D721Med (cell line): ENCODE measurements at places on chromosomes 5 and 9.

GRCh38 chr9:6893350-6894131 is 135.8 kb downstream of the KDM4C start:
- DNase-seq, result no peak

- no peak for DNase-seq
Observed at GRCh38 chr9:69649566-69650250, 22.5 kb downstream of the APBA1 start.

DNA sequence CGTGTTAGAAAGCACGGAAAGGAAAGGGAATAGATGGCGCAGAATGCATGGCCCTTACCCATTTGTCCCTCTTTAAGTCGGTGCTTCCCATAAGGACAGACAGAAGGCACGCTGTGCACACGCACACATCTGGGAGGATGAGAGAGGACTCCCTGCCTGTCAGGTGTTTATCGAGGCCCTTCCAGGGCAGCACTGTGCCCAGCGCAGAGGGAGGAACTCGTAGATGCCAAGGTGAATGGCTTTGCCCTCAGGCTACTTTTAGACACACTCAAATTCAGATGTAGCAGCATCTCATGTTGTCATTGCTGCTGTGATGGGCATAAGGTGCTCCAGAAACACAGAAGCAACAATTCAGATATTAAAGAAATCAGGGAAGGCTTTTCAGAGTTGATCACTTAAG is 70.2 kb upstream of the CTSL start:
- DNase-seq, result no peak

GRCh38 chr9:7984692-7985091 is 185.1 kb upstream of the DMAC1 start:
- DNase-seq, result no peak

DNA sequence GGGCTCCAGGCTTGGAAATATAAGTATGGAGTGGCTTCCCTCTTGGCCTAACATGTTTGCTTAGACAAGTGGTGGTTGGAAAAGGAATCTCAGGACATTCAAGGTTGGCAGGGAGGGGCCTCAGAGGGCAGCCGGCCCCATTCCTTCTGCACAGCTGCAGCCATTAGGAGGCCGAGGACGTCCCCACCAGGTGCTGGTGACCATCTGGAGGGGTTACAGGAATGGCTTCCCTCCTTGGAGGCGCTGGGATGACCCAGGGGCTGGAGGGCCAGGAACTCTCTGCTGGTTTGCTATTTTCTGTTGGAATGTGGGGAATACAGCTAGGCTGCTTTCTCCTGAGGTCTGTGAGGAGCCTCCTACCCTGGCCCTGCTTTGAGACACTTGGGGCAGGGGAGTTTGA is 18.5 kb downstream of the STC2 start:
- DNase-seq, result no peak

GRCh38 chr5:93603078-93603792 is 20.2 kb downstream of the NR2F1 start:
- DNase-seq, result no peak

DNA sequence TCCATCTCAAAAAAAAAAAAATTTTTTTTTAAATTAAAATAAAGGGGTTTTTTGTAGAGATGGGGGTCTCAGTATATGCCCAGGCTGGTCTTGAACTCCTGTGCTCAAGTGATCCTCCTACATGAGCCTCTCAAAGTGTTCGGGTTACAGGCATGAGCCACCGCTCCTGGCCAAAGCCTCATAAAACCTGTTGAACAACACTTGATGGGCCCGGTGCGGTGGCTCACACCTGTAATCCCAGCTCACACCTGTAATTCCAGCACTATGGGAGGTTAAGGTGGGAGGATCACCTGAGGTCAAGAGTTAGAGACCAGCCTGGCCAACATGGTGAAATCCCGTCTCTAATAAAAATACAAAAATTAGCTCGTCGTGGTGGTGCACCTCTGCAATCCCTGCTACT is 7.7 kb upstream of the NPM1 start:
- DNase-seq, result no peak
